ENCODE measurements at places on chromosomes 6 and 20. TPM values are rescaled to one million over a fixed set of nuclear protein-coding genes. Genes with fewer than 3 reads are reported as not detected.

- DNase-seq = no peak
These were observed 14.9 kb downstream of the MTFR2 start for GRCh38 chr6:136235233-136235564.

Gene RAET1E
- not detected for total RNA-seq

GRCh38 chr6:148379966-148380713 lies 37.5 kb downstream of the SASH1 start:
- no peak for DNase-seq

Gene NOX3
- not detected for total RNA-seq

DNA sequence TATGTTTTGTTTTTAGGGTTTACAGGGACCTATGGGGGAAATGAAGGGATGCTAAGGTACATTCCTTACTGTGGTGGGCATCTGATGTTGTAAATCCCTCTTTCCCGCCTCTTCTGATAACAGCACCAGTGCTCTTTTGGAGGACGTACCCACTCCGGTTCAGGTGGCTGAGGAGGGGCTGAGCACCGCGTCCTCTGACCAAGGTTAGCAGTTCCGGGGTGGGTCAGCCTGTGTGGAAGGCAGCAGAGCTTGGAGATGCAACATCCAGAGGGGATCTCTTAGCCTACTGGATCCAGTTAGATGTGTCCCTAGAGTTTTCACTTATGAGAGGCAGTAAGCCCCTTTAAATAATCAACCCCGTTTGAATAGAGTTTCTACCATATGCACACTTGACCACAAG lies 135.3 kb upstream of the KCNG1 start:
- DNase-seq = no peak

- DNase-seq = no peak
These were observed 132.4 kb downstream of the DNAH8 start for GRCh38 chr6:38847497-38847896.

- no peak for DNase-seq
These were observed 245.3 kb upstream of the MAN1A1 start for GRCh38 chr6:119594907-119595306.

DNA sequence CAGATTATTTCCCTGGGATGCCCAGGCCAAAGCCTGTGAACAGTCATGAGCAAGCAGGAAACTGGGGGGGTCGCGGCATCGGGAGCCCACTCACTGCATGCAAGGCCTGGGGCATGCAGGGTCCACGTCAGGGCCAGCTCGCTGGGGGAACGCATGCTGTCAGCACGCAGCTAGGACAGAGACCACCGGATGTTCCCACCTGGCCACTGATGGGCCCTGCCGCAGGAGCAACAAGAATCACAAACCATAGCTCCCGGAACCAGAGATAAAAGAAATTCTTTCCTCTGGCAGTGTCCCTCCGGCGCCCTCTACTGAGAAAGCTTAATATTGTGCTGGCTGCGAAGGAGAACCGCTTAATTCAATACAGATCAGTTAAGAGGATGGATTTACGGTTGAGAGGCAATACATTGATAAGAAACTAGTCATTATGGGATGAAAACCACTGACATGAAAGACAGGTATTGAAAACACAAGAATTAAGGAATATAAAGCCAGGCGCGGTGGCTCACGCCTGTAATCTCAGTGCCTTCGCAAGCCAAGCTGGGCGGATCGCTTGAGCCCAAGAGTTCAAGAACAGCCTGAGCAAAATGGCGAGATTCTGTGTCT lies 32.6 kb downstream of the C6orf15 start:
- DNase-seq = peak; percentile 64

DNA sequence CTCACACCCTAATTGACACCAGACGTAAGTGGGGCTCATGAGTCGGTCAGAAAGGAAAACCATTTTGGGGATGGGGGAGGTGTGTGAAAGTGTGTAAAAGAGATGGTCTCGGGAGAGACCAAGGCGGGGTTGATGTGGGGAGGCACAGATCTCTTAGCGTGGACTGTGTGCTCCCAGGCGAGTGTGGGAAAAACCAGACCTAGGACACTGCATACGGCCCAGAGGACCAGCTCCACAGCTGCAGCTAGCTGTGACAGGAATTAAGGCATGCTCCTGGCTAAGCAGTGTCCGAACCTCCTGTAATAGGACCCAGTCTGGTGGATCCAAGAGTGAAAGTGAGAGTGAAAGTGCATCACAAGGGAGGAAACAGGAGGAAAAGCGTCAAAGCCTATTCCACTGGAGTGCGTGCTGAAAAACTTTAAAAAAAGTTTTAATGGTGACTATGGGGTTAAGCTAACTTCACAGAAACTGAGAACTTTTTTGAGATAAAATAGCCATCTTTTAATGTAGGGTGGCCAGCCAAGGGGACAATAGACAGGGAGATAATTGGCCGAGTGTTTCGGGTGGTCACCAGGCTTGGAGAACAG lies 9.6 kb downstream of the IL22RA2 start:
- DNase-seq = no peak

DNA sequence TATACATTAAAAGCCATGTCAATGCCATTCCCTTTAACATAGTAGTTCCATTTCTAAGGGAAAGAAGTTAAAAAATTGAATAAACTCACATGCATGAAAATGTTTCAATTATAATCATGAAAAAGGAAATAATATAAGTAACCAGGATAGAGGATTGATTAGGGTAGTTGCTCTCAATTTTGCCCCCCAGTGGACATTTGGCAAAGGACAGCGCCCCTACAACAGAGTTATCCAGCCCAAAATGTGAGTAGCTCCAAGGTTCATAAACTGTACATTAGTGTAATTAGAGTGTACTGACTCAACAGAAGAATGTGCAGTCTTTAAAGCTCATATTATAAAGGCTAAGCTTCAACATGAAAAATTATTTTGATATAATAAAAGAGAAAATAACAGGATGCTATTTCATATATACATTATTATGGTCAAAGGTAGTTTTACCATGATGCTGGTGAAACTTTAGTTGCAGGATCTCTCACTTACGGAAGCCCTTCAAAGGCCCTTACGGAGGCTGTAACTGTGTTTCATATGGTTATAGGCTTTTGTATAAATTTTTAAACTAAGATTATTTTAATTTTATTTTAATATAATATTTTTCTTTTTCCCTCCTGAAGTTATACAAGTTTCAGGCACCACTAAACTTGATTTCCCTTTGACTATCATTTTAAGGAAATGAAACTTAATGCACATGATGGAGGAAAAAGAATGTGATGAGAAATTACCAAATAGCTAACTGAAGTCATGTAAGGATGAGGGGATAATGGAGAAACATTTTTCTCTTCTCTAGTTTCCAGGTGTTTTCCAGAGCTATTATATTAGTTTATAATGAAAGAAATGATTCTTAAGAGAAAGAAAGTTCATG lies 403.6 kb downstream of the PLCB1 start:
- DNase-seq = no peak

Gene TPMT
- 53.5 TPM for total RNA-seq

- no peak for DNase-seq
These were observed 12.5 kb downstream of the WDR27 start for GRCh38 chr6:169689287-169689686.

GRCh38 chr20:1813101-1813529 lies 82.1 kb upstream of the SIRPA start:
- peak; percentile 35 for DNase-seq

- no peak for DNase-seq
These were observed 169.8 kb downstream of the SAMD5 start for GRCh38 chr6:147678253-147678652.

GRCh38 chr20:63471981-63472831 lies at the start of gene KCNQ2:
TSS of gene KCNQ2 (minus strand) at chr20:63472655. CDS start at chr20:63472463, 192 bp downstream.
- no peak for DNase-seq

Gene AKAP12
- total RNA-seq = 61.7 TPM

DNA sequence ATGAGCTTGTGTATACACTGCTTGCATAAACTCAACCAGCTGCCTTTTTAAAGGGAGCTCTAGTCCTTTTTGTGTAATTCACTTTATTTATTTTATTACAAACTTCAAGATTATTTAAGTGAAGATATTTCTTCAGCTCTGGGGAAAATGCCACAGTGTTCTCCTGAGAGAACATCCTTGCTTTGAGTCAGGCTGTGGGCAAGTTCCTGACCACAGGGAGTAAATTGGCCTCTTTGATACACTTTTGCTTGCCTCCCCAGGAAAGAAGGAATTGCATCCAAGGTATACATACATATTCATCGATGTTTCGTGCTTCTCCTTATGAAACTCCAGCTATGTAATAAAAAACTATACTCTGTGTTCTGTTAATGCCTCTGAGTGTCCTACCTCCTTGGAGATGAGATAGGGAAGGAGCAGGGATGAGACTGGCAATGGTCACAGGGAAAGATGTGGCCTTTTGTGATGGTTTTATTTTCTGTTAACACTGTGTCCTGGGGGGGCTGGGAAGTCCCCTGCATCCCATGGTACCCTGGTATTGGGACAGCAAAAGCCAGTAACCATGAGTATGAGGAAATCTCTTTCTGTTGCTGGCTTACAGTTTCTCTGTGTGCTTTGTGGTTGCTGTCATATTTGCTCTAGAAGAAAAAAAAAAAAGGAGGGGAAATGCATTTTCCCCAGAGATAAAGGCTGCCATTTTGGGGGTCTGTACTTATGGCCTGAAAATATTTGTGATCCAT lies 15.3 kb downstream of the TNFAIP3 start:
- no peak for DNase-seq

GRCh38 chr6:115675443-115675842 lies 385.2 kb downstream of the FRK start:
- DNase-seq = no peak

Gene TRIM40
- total RNA-seq = 2.5 TPM

GRCh38 chr20:36483919-36484808 lies 57.2 kb upstream of the MYL9 start:
- no peak for DNase-seq

DNA sequence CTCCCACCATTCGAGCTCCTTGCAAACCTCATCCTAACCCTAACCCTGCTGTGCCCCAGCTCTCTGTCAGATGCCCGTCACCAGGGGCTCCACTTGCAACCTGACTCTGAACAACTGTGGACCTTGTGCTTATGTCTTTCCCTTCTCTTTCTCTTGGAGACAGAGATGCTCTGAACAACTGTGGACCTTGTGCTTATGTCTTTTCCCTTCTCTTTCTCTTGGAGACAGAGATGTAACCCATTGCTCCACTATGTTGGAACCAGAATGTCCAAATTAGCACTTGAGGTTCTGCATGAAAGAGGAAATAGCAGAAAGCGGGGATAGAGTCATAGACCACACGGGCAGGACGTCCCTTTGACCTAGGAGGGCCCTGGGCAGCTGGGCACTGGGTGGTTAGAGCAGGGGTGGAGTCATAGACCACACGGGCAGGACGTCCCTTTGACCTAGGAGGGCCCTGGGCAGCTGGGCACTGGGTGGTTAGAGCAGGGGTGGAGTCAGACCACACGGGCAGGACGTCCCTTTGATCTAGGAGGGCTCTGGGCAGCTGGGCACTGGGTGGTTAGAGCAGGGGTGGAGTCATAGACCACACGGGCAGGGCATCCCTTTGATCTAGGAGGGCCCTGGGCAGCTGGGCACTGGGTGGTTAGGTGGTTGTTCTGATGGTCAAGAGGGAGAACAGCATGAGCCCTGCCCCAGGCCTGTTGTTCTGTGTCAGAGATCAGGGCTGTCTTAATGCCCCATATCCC lies 22.2 kb downstream of the PCMTD2 start:
- DNase-seq = no peak

- DNase-seq = no peak
These were observed 125.3 kb downstream of the MAP7 start for GRCh38 chr6:136424901-136425300.

- no peak for DNase-seq
These were observed 3.9 kb upstream of the CNPY3 start for GRCh38 chr6:42925248-42925857.

Gene MCHR2
- not detected for total RNA-seq
